ENCODE measurements at places on chromosomes 5 and 9. TPM values are rescaled to one million over a fixed set of nuclear protein-coding genes. Genes with fewer than 3 reads are reported as not detected.

The PCDHB14 gene
- total RNA-seq, result 7.9 TPM

The RNF183 gene
- 0.44 TPM for total RNA-seq

The ACTBL2 gene
- total RNA-seq, result not detected

The BTNL8 gene
- not detected for total RNA-seq

The CPLANE1 gene
- total RNA-seq, result 31.2 TPM

The PCSK1 gene
- total RNA-seq, result 2.0 TPM

The NR2F1 gene
- total RNA-seq, result 35.4 TPM

The UBE2D2 gene
- 147 TPM for total RNA-seq

The SLC25A2 gene
- total RNA-seq, result 1.1 TPM

The ETF1 gene
- 77.6 TPM for total RNA-seq

DNA sequence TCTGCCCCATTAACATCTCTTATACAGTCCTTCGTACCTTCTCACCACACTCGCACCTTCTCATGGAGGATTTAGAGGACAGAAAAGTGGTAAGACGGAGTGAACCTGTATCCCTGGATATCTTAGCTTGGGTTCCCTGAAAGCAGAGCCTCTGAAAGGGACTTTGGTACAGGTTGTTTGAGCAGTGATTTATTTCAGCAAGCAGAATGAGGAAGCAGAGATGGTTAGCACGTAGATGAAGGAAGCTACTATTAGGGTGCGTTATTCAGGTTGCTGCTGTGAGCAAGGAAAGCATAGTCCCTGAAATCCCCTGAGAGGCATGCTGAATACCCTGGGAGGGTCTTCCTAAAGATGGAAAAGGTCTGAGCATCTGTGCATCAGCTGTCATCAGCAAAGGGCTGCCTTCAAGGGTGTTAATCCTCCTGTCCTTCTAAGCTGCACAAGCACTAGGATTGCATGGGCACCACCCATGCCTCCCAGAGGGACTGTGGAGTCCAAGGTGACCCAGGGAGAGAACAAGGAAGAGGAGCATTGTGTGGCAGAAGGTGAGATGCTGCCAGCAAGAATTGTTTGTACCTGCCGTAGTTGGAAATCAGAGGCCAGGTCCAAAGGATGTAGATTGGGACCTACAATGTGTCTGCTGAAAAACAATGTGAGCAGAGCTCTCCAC lies 273.7 kb downstream of the RASEF start:
- no peaks in the 10 kb centered on the region for H3K27me3 ChIP-seq
- H3K4me1 ChIP-seq, result no peaks in the 10 kb centered on the region
- no peak for DNase-seq
- no peak overlapping the region for H3K27ac ChIP-seq
- no peak overlapping the region for H3K4me3 ChIP-seq
- no peaks in the 10 kb centered on the region for H3K36me3 ChIP-seq

DNA sequence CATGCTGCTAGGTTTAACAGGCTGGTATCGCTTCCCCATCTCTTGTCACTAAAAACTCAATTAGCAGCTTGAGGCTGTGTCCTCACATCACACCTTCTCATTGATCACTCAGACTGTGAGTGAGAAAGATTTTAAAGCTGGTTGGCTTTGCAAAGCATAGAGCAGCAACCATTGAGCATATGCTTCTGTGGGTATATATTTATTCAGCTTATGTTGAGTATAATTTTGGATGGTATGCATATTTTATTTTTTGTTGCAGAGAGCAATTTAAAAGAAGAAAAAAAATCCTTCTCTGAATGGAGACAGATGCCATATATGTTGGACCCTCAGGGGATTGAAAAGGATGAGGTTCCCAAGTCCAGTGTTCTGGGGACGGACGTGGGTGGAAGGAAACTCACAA lies 162.6 kb downstream of the TRIM32 start:
- no peak overlapping the region for H3K4me3 ChIP-seq
- no peak for DNase-seq
- no peaks in the 10 kb centered on the region for H3K36me3 ChIP-seq
- H3K27me3 ChIP-seq, result no peaks in the 10 kb centered on the region
- H3K4me1 ChIP-seq, result no peaks in the 10 kb centered on the region
- no peak overlapping the region for H3K27ac ChIP-seq

GRCh38 chr5:134451936-134452505 lies 40.3 kb upstream of the CDKN2AIPNL start:
- no peak overlapping the region for H3K4me3 ChIP-seq
- peaks cover 6% of the 10 kb centered on the region for H3K4me1 ChIP-seq
- H3K27ac ChIP-seq, result no peak overlapping the region
- H3K36me3 ChIP-seq, result no peaks in the 10 kb centered on the region
- DNase-seq, result no peak
- peaks cover 3% of the 10 kb centered on the region for H3K27me3 ChIP-seq

DNA sequence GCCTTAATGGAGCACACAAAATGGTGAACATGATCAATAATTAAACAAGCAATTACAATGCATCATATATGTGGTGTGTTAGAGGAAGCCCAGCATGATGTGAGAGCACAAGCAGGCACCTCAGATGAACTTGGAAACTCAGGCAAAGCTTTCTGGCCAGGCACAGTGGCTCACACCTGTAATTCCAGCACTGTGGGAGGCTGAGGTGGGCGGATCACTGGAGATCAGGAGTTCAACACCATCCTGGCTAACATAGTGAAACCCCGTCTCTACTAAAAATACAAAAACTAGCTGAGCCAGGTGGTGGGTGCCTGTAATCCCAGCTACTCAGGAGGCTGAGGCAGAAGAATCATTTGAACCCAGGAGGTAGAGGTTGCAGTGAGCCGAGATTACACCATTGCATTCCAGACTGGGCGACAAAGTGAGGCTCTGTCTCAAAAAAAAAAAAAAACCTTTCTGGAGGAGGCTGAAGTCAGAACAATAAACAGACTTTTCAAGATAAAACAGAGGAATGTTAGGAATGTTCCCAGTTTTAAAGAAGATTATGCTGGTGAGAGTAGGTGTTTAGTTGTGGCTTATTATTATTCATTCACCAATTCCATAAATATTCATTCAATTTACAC lies 159.4 kb downstream of the CEMIP2 start:
- DNase-seq, result no peak
- no peaks in the 10 kb centered on the region for H3K27me3 ChIP-seq
- H3K4me3 ChIP-seq, result no peak overlapping the region
- H3K27ac ChIP-seq, result peak overlapping the region; percentile 29

GRCh38 chr9:121781701-121782464 lies 130.4 kb downstream of the DAB2IP start:
- H3K4me3 ChIP-seq, result no peak overlapping the region
- H3K27me3 ChIP-seq, result no peaks in the 10 kb centered on the region
- no peak overlapping the region for H3K27ac ChIP-seq
- no peak for DNase-seq
- peaks cover 2% of the 10 kb centered on the region for H3K4me1 ChIP-seq

GRCh38 chr5:140420226-140420570 lies 18.6 kb downstream of the ANKHD1 start:
- DNase-seq, result no peak
- H3K4me1 ChIP-seq, result peaks cover 16% of the 10 kb centered on the region
- peaks cover 5% of the 10 kb centered on the region for H3K36me3 ChIP-seq
- H3K27ac ChIP-seq, result no peak overlapping the region
- no peak overlapping the region for H3K4me3 ChIP-seq

- H3K4me3 ChIP-seq, result no peak overlapping the region
- H3K36me3 ChIP-seq, result no peaks in the 10 kb centered on the region
Observed at GRCh38 chr9:33703430-33704102, 91.8 kb upstream of the PRSS3 start.

GRCh38 chr5:151469386-151469785 lies 22.0 kb downstream of the SLC36A1 start:
- H3K4me1 ChIP-seq, result peaks cover 2% of the 10 kb centered on the region
- peaks cover 7% of the 10 kb centered on the region for H3K36me3 ChIP-seq
- no peak overlapping the region for H3K4me3 ChIP-seq
- no peak overlapping the region for H3K27ac ChIP-seq
- no peaks in the 10 kb centered on the region for H3K27me3 ChIP-seq

DNA sequence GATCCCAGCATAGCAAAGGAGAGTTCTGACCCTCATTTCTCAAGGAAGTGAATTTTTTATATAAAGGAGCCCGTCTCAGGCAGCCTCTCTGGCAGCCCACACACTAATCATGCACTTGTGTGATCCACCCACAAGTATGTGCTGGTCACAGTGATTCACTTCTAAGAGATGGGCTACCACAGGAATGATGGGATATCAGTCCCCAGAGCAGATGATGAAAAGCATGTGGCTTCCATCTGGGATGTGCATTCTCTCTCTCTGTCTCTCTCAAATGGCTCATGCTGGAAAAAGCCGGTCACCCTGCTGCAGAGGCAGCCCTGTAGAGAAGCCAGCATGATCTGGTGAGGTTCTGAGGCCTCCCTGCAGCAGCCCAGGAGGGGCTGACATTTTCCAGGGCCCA lies 74.2 kb upstream of the ADCY2 start:
- H3K4me3 ChIP-seq, result no peak overlapping the region
- no peaks in the 10 kb centered on the region for H3K36me3 ChIP-seq
- H3K4me1 ChIP-seq, result no peaks in the 10 kb centered on the region
- no peak overlapping the region for H3K27ac ChIP-seq
- DNase-seq, result no peak

GRCh38 chr5:131628990-131629389 lies 6.0 kb downstream of the RAPGEF6 start:
- H3K4me1 ChIP-seq, result peaks cover 22% of the 10 kb centered on the region
- H3K4me3 ChIP-seq, result no peak overlapping the region
- peak overlapping the region; percentile 47 for H3K27ac ChIP-seq
- no peak for DNase-seq
- H3K36me3 ChIP-seq, result peaks cover 8% of the 10 kb centered on the region

GRCh38 chr9:100098046-100098886 lies 534 bp downstream of the ERP44 start:
- peak overlapping the region; percentile 99 for H3K27ac ChIP-seq
- H3K36me3 ChIP-seq, result no peaks in the 10 kb centered on the region
- peaks cover 32% of the 10 kb centered on the region for H3K4me1 ChIP-seq
- H3K27me3 ChIP-seq, result no peaks in the 10 kb centered on the region
- DNase-seq, result peak; percentile 26

DNA sequence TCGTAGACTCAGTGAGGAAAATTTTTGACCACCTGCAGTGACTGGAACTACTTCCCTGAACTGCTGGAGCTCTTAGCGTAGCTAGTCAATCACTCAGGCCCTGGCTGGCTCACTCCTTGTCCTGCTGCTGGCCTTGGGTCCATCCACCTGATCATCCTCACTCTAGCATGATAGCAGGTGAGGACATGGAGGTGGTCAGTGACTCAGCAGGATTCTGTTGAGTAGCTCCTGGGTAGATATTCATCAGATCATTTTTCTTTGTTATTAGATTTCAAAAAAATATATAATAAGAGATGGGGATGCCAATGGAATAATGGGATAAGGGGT lies 25.0 kb upstream of the SEMA4D start:
- H3K27ac ChIP-seq, result no peak overlapping the region
- H3K36me3 ChIP-seq, result no peaks in the 10 kb centered on the region
- H3K27me3 ChIP-seq, result peaks cover 9% of the 10 kb centered on the region

GRCh38 chr5:170681013-170681433 lies 102.5 kb upstream of the GABRP start:
- no peak overlapping the region for H3K27ac ChIP-seq
- H3K27me3 ChIP-seq, result peaks cover 83% of the 10 kb centered on the region
- no peaks in the 10 kb centered on the region for H3K36me3 ChIP-seq
- peaks cover 9% of the 10 kb centered on the region for H3K4me1 ChIP-seq

GRCh38 chr5:72114629-72115028 lies 7.4 kb downstream of the MAP1B start:
- no peak overlapping the region for H3K4me3 ChIP-seq
- H3K36me3 ChIP-seq, result peaks cover 11% of the 10 kb centered on the region
- no peaks in the 10 kb centered on the region for H3K27me3 ChIP-seq

GRCh38 chr5:55868846-55869245 lies 17.7 kb downstream of the IL31RA start:
- no peak overlapping the region for H3K4me3 ChIP-seq
- no peaks in the 10 kb centered on the region for H3K4me1 ChIP-seq
- H3K36me3 ChIP-seq, result no peaks in the 10 kb centered on the region
- no peaks in the 10 kb centered on the region for H3K27me3 ChIP-seq
- no peak overlapping the region for H3K27ac ChIP-seq

All from progenitor cell of endocrine pancreas (in vitro differentiated cells).